Suppressor macrophage treated with lipopolysaccharide for 4 hours (primary cell): ENCODE measurements at places on chromosomes 1 and 21.

DNA sequence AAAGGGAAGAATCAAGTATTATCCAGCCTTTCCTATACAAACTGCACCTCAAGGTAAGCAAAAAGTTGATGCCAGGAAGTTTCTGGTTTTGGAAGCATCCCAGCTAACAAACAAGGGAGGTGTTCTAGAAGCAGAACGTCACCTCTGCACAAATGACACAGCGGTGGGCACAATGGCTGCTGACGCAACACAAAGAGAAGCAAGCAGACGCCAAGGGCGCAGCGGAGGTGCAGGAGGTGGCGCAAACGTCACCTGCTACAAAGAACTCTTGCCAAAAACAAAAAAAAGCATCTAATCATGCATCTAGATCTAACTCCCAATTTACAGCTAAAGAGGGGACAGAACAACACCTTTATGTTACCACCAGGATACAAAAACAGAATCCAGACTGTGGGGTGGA lies 88.5 kb downstream of the NPHP4 start:
- no peak for DNase-seq

GRCh38 chr1:22556391-22557104 lies 6.7 kb upstream of the EPHA8 start:
- DNase-seq: no peak

DNA sequence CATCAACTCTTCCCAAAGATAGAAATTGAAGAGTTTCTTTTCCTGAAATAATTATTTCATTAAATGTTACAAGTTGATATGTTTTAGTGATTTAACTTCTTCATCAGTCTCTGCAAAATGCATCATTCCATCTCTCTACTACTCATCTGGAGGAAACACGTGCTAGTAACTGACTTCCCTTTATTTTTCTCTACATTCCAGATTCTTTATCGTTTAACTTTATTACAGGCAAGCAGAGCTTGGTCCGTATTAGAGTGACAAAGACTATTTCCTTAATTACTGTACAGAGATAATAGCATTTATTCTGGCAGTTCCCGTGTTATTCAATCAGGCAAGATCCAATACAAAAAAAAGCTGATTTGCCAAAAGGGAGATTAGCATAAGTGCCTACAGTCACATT lies 88.6 kb downstream of the TM2D1 start:
- peak; percentile 18 for DNase-seq

DNA sequence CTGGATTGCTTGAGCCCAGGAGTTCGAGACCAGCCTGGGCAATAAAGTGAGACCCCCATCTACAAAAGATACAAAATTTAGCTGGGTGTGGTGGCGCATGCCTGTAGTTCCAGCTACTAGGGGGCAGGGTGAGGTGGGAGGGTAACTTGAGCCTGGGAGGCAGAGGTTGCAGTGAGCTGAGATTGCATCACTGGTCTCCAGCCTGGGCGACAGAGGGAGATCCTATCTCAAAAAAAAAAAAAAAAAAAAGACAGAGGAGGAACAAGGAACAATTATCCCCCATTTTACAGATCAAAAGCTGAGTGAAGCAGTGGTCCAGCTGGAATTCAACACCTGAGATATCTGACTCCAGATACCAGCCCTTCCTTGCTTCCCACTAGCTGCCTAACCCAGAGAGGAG lies 34.8 kb downstream of the L1TD1 start:
- no peak for DNase-seq

GRCh38 chr1:76568573-76569238 lies 298.6 kb upstream of the ST6GALNAC5 start:
- DNase-seq: no peak

DNA sequence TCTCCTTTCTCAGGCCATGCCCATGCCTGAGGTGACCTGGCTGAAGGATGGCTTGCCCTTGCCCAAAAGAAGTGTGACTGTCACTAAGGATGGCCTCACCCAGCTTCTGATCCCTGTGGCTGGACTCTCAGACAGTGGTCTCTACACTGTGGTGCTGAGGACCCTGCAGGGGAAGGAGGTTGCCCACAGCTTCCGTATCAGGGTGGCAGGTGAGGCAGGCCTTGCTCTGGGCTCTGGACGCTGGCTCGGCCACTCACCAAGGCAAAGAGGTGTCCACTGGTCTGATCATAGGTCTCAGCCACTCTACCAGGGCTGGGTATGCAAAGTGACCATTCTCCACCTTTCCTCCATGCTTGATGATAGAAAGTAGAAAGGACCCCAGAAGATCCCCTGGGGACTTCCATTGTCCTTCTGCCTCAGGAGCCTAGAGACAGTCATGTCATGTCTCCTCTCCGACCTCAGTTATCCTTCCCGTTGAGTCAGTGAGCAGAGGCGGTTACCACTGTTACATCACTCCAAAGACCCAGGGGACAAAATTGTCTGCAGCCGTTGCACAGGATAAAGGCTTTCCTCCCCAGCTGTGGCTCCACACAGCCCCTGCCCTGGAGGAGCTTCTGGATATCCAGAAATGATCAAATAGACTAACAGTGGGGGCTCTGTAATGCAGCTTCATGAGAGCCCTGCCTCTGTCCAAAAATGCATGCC lies 34.2 kb downstream of the IGFN1 start:
- peak; percentile 14 for DNase-seq

GRCh38 chr1:182995894-182996293 lies 27.3 kb upstream of the LAMC1 start:
- peak; percentile 14 for DNase-seq

GRCh38 chr21:38567970-38568360 lies 69.7 kb upstream of the ERG start:
- DNase-seq: no peak

GRCh38 chr1:34332996-34333395 lies 156.3 kb downstream of the C1orf94 start:
- DNase-seq: no peak

DNA sequence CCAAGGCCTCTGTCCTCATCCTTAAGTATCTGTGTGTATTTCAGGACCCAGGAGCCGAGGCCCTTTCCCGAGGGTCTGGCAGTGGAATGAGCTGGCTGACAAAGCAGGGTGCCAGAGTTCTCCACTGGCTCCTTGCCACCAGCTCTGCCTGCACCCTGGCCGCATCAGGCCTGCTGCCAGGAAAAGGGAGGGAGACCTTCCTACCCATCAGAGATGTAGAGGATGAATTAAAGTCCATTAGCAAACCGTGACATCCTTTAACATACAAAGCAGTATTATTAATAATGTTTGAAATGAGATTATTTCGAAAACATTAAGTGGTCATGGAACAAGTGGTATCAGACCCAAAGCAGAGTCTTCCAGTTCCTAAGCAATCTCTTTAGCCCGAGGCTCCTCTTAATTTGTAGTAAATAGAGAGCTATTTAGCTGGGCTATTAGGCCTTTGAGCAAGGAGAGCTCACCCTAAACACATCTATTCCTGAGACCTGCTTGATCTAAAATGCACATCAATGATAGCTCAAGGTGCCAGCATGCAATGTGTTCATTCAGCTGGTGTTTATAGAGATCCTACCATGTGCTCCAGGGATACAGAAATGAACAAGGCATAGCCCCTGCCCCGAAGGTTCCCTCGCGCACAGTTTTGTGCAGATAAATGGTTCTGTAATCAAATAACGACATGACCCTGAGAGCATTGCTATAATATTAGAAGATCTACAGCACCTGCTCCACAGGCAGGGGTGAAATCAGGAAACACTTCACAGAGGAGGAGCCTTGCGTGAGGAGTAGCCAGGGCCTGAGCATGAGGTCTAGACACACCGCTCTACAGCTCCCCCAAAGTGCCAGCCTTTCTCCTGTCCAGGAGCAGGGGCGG lies 44.0 kb downstream of the FAM163A start:
- no peak for DNase-seq

- no peak for DNase-seq
Measured at GRCh38 chr21:16821588-16821987, 691.3 kb upstream of the CXADR start.

DNA sequence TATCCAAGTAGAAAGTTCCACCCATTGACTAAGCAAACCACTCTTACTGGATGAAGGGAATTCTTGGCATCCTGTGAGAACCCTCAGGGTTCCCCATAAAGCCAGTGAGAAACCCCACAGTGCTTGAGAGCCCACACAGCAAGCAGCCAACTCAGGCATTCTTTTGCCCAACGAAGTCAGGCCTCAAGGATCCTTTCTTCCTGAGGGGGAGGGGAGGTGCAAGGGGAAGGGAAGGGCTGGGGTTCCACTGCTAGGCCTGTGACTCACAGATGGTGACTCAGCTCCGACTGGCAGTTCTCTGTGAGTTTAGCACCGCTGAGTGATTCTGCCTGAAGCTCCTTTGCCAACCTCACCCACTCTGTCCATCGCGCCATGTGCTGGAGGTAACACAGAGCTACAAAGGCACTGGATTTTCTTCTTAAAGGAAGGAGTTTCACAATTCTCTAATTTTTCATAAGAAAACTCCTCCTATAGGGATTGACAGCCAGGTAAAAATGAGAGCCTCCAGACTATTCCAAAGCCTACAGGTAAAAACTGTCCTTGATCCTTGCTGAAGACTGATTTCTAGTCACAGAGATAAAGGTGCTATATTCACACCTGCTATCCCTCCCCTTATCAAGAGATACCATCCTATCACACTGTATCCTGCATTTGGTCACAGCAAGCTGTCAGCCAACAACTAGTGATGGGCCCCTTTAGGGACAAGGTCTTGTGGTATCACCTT lies 4.8 kb downstream of the ENO1 start:
- peak; percentile 95 for DNase-seq

DNA sequence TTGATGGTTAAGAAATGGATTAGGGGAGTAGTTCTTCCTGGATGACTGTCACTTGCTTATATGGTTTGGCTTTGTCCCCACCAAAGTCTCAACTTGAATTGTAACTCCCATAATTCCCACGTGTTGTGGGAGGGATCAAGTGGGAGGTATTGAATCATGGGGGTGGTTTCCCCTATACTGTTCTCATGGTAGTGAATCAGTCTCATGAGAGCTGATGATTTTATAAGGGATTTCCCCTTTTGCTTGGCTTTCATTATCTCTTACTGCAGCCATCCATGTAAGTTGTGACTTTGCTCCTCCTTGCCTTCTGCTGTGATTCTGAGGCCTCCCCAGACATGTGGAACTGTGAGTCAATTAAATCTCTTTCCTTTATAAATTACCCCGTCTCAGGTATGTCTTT lies 1621.1 kb downstream of the MRPL39 start:
- peak; percentile 28 for DNase-seq

DNA sequence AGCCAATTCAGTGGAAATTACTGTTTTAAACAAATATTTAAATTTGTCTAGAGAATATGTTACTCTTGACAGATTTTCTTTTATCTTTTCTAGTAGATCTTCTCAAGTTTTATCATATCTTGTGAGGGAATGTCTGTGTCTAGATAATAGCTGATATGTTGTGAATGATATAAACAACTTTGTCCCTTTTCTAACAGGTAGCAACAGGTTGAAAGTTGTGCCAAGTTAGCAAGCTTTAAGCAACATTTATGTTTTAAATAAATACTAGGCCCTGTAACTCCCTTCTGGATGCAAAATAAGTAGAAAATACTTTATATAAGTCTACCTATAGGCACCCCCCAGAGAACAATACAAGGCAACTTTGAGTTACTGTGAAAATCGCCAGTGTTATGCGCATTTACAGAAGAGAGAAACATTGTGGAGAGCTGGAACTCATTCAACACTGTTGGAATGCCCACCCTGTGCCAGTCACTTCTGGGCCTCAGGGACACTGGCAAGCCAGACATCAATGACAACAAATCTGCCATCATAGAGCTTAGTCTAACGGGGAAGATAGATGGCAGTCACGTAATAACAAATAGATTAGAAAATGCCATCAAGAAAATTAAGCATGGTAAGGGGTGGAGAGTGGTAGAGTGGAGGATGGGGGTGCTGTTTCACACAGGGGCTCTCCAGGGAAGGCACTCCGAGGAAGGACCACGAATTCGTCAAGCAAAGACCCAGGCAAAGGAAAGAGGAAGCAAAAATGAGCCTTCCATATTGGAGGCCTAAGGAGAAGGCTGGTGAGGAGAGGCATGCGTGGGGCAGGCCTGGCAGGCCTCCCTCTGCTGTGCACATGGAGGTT lies 4.4 kb downstream of the MAP3K21 start:
- no peak for DNase-seq

GRCh38 chr1:240295811-240296210 lies 204.1 kb downstream of the FMN2 start:
- DNase-seq: no peak

DNA sequence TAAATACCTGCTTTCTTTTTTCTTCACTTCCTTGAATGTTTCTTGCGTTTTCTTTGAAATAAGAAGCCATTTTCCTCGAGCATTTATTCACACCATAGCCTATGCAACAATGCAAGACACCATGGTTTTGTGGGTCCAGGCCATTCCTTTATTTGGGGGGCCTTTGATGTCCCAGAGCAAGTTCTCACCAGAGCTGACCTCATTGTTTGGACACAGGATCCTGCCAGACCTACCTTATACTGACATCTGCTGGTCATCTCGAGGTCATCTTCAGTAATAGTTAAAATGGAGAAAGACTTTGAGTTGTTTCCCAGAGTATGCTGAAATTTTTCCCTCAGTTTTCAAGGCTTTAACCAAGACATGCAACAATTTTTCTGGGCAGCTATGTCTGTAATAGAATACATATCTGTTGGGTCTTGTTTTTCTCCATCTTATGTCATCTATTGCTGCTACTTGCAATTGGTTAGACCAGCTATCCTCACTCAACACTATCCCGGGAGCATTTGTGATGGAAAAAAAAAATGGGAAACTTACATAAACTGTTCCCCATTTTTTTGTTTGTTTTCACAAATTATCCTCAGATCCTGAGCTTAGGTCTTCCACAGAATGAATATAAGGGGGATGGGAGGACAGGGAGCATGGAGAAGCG lies 34.0 kb upstream of the BACE2 start:
- peak; percentile 34 for DNase-seq
